ENCODE measurements at places on chromosomes 5 and 9.

- DNase-seq, result no peak
Observed at GRCh38 chr5:159912033-159912800, 4.1 kb upstream of the ADRA1B start.

DNA sequence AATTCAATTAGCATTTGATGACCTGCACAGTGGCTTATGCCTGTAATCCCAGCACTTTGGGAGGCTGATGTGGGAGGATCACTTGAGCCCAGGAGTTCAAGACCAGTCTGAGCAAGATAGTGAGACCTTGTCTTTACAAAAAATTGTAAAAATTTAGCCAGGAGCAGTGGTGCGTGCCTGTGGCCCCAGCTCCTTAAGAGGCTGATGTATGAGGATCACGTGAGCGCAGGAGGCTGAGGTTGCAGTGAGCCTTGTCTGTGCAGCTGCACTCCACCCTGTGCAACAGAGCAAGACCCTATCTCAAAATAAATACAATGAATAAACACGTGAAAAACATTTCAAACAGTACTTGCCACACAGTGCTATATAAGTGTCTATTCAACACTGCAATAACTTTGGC lies 4.2 kb downstream of the ABCA1 start:
- DNase-seq, result no peak

GRCh38 chr9:32502464-32502863 lies 23.5 kb downstream of the RIGI start:
- DNase-seq, result no peak

DNA sequence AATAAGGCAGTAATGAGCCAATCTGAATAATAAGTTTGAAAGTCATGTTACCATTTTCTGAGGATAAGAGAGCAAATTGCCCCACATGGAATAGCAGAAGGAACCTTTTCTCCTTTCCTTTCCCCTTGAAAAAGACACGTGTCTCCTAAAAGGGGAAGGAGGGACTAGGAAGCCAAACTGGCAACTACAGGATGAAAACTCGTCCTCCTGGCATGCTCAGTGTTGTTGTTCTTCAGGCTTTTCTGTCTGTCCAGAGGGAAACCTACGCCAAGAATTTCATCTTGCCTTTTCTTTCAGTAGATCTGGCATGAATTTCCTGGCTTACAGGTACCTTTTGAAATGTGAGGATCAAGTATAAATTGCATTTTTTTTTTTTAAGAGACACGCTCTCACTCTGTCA lies 355.9 kb upstream of the TLE4 start:
- DNase-seq, result no peak

DNA sequence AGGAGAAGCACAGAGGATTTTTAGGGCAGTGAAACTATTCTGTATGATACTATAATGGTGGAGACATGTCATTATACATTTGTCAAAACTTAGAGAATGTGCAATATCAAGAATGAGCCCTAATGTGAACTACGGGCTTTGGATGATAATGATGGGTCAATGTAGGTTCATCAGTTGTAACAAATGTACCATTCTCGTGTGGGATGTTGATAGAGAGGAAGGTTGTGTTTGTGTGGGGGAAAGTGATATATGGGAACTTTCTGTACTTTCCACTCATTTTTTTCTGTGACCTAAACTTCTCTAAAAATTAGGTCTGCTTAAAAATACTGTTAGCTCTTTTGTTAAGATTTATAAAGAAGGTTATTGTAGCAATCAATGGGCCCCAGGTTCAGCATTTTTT lies 138.9 kb downstream of the SPATA31D1 start:
- DNase-seq, result no peak
